Type B pancreatic cell (in vitro differentiated cells): ENCODE measurements at places on chromosomes 16 and 17.

GRCh38 chr17:45132572-45133463 lies 503 bp upstream of the PLCD3 start:
- DNase-seq: no peak

- DNase-seq: no peak
These were observed 2204.8 kb downstream of the TP53TG3F start for GRCh38 chr16:35664091-35664693.

DNA sequence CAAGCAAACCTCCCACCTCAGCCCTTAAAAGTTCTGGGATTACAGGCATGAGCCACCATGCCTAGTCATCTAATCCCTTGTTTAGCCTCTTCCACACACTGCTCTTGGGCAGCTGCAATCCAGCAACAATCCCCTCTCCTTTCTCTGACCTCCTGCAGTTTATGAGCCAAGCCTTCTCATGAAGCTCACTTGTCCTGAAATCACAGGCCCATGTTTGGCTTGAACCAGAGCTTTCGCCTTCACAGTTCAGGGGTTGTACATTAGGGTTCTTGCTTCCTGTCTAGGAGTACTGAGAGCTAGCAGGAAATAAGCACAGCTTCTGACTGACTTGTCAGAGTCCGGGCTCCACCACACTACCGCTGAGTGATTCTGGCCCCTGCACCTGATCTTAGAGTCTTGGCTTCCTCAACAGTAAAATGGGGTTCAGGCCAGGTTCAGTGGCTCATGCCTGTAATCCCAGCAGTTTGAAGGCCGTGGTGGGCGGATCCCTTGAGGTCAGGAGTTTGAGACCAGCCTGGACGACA lies 16.3 kb downstream of the ERAL1 start:
- DNase-seq: no peak

- no peak for DNase-seq
These were observed 27.9 kb downstream of the CPPED1 start for GRCh38 chr16:12775656-12776236.

DNA sequence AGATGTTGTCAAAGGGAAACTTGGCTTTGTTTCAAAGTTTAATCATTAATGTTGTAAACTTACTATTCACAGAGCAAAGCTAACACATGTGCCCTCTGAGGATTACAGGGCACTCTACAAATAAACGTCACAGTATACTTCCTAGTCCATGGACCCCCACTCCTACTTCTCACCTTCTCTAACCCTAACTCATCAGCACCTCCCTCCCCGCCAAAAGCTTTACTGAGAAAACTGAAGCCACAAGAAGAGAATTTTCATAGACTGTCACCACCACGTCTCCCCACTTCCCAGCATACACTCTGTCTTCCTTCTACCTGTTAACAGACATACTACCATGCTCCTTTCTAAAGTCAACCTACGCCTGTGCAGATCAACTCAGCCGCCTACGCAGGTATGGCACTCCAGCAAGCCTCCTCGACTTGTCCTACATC lies 29.0 kb downstream of the HELZ start:
- DNase-seq: no peak
